ENCODE measurements at places on chromosomes 7 and 10.

GRCh38 chr7:44066494-44067063, 1.2 kb upstream of the PGAM2 start:
- DNase-seq, result no peak

- no peak for DNase-seq
Measured at GRCh38 chr7:105677410-105677730, 96.1 kb upstream of the EFCAB10 start.

DNA sequence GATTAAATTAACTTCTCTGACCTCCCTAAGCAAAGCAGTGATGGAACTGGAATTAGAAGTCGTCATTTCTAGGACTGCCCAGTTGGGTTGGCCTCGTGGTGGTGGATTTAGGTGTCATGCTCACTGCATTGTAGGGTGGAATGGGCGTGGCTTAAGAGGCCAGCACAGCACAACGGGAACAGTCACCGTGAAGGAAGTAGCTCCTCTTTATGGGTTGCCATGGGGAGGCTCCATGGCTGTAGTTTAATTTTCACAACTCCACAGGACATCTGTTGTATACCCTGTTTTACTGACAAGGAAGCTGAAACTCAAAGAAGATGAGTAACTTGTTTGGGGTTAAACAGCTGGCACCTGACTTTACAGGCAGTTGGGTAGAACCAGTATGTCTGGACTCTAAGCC, 208.3 kb downstream of the CELF2 start:
- DNase-seq, result no peak

DNA sequence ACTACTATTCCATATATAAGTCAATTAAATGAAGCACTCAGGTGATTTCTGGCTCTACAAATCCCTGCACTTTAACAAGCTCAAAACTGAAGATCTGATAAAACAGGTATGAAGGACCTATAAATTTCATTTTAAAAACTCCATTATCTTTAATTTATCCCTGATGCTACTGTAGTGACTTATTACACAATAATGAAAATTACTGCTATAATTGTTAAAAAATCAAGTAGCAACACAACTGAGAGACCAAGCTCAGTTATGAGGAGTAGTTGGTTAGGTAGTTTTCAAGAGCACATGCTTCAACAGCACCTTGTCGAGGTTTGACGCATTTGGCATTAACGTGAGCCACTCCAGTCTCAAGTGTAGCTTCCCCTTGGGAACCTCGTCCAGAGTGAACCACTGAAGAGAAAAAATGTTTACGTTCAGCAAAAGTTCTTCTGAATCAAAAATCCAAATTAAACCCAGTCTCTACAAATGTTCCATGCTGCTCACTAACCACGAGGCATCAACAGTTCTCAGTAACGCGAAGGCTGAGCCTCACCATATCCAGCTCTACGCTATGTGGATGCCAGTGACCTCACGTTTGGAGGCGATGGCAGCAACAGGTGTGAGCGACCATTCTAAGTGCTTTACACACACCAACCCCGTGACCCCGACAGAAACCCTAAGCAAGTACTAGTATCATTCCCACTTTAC, 55.3 kb upstream of the NCAPG2 start:
- no peak for DNase-seq

DNA sequence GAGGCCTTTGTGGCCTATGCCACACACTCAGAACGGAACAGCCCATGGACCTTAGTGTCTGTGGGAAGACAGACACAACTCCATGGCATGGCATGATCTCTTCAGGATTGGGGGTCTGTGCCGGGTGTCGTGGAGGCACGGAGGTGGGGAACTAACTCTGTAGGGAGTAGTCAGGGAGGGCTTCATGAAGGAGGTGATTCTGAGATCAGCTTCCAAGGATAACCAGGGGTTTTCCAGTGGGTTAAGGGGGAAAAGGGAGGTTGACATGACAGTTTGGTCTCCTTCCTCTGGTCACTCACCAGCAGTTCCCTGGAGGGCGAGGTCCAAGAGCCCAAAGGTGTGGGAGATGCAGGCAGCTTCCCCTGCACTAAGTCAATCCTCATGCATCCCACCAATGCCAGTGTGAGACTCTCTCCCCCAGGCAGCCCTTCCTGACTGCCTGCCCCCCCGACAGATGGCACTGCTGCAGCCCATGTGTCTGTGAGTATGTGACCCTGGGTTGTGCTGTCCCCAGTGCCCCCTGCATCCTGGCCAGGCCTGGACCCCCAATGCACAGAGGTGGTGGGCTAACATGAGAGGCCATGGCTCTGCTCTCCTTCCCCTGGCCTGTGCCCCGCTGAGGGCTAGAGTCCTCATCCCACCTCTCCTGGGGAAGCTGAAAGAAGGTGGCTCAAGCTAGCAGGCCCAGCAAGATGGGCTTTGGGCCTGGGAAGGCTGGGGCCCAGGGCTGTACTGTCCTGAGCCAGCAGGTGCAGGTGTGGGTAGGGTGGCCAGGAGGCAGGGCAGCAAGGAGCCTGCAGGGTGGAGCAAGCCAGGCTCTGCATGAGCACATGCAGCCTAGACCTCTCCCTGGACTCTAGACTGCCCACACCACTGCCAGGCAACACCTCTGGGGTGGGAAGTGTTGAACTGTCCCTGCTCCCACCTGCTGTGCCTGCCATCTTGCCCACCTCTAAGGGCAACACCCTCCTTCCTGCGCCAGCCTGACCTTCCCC, 39.7 kb downstream of the RASGEF1A start:
- peak; percentile 24 for DNase-seq

DNA sequence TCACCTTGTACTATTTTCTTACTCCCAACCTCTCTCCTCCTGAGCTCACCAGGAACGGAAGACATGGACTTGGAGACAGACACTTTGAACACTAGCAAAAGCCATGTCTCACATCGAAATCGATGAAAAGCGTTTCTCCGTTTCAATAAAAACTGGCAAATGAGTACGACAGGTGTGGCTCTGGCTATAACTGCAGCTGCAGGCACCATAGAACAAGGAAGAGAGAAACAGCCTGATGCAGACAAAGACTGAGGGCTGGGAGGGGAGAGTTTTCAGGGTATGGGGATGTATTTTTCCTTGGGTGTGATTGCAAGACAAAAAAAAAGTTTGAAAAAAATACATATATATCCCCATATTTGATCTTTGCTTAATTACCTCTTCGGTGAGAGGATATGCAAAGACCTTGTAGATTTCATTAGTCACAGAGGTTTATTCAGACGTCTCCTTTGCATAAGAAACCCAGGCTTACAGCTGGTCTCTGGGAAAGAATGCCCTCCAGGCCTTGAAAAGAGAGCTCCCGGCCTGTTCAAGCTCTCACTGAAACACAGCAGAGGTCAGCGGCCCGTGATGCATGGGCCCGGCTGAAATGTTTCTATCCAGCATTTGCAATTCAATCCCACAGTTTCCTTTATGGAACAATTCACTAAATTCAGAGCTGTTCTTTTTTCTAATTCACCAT, 63.1 kb downstream of the TLL2 start:
- DNase-seq, result no peak

DNA sequence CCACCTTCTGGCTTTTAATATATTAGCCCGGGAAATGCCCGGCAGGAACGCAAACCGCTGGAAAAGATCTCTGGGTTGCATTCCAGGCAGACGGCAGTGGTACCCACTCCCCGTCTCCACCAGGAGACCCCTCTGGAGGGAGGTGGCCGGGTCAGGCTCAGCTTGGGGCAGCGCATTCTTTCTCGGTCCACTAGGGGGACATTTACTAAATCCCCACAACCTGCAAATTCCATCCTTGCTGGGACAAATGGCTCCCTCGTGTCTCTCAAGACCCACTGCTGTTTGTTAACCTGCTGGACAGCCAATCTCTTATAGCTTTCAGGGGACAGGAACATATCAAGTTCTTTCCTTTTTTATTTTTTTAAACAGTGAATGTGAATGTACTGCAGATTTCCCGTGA, 45.8 kb upstream of the CARD11 start:
- no peak for DNase-seq

DNA sequence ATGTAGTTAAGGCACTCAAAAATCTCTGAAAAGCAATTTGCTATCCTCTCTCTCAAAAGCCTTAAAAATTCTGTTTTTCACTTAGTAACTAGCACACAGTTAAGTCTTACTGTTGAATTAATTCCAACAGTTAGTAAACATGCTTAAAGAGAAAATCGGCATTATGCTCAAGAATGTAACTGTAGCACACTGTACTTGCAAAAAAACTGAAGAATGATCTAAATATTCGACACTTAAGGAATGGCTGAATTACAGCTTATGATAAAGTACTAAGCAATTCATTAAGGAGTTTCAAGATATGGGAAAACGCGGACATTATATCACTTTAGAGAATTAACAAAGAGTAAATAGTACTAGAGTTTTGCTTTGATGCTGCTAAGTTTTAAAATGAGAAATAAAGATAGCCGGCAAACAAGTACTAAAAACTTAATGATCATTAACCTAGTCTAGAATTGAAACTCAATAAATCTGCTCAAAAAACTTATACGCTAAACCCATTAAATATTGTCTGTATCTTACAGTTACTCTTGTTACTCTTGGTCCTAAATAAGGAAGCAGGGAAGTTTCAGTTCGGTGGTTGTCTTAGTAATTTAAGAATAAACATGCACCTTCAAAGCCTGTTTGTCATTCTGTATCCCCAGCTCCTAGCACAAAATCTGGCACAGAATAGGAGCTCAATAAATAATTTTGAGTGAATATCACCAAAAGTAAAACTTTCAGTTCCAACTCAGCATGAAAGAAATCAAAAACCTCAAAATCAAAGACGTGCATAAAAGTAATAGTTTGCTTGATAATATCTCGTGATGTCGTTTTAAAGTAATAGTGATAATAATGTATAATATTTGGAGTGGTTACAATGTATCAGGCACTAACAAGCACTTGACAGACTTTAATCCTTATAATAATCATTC, 1.2 kb downstream of the TRDMT1 start:
- DNase-seq, result no peak

- DNase-seq, result no peak
Measured at GRCh38 chr7:132492823-132493445, 83.3 kb downstream of the PLXNA4 start.

- no peak for DNase-seq
Measured at GRCh38 chr7:72674394-72674793, 153.6 kb downstream of the TYW1B start.

DNA sequence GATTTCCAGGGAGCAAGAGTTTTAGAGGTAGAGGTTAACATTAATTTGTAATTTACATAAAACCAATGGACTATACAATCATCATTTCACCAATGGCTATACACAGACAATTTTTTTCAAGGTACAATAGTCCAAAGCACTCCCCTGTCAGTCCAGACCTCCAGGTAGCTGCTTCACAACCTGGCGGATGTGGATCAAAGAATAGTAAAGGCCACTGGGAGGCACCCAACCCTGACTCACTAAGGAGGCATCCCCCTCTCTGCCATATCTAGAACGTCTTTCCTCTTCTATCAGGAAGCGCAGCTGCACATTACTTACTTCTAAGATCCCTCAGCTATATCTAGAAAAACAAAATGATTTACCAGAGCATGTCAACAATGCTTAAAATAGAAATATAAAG, 217.7 kb upstream of the AOAH start:
- DNase-seq, result no peak

- DNase-seq, result no peak
Measured at GRCh38 chr10:13788711-13789447, 202.1 kb downstream of the PRPF18 start.

DNA sequence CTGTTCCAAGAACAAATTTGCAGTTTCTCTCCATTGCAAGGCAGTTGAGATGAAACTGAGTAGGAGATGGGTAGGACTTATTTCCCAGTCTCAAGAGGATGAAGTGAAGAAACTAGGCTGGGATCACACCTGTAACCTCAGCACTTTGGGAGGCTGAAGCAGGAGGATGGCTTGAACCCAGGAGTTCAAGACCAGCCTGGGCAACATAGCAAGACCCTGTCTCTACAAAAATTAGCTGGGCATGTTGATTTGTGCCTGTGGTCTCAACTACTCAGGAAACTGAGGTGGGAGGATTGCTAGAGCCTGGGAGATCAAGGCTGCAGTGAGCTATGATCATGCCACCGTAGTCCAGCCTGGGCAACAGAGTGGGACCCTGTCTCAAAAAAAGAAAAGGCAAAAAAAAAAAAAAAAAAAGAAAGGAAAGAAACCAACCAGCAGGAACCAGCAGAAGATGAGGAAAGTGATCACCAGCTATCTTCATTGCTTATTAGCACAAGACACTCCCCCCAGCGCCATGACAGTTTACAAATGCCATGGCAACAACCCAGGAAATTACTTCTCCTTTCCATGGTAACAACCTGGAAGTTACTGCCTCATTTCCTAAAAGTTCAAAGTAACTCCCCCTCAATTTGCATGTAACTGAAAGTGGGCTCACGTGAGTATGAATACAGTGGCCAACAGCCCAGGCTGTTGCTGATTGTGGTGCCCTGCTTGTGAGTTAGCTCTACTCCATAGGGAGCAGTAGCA, 18.3 kb upstream of the ST8SIA6 start:
- DNase-seq, result no peak

DNA sequence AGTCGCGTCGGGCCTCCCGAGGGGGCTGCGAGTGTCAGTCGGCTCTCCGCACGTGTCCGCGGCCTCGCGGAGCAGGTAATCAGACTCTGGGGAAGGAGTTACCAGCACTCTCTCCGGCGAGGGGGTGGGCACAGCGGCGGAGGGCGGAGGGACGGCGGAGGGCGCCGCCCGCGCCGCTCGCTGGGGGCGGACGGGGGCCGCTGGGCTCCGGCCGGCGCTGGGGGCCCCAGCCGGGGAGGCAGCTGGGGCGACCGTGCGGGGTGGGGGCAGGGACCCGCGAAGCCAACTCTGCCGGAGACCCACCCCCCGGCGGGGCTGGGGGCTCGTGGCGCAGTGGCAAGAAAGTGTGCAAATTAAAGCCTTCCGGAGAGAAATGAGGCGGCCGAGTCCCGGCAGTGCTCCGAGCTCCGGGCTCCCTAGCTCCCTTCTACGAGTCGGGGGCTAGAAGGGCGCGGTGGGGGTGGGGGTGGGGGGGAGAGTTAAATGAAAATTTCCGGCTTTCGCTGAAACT, at the start of gene CDK6:
Gene CDK6 (minus strand): TSS at position 85 of the 511 bp plus-strand sequence. CDS start 3,250 bp downstream, outside the sequence.
- DNase-seq, result peak; percentile 63

DNA sequence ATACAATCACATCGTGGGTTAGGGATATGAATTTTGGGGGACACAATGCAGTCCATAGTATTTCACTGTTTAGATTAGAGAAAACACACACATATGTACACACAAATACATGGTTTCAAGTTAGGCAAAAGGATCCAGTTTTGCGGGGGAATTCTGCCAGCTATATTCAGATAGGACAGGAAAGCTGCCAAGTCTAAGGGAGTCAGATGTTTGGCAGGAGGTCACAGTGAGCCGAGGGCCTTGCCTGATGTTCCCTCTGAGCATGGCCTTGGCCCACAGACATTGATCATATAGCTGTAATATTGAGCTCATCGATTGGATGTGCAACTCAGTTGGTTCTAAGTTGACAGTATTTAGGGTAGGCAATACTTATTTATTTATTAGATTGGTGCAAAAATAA, 122.8 kb downstream of the ADRA2A start:
- no peak for DNase-seq

- DNase-seq, result no peak
Measured at GRCh38 chr7:136353287-136353686, 376.1 kb upstream of the MTPN start.

- no peak for DNase-seq
Measured at GRCh38 chr10:65893676-65894075, 1032.2 kb upstream of the LRRTM3 start.

GRCh38 chr10:111887266-111887665, 296.3 kb downstream of the GPAM start:
- DNase-seq, result no peak
